ENCODE measurements at places on chromosomes 2 and 18.

DNA sequence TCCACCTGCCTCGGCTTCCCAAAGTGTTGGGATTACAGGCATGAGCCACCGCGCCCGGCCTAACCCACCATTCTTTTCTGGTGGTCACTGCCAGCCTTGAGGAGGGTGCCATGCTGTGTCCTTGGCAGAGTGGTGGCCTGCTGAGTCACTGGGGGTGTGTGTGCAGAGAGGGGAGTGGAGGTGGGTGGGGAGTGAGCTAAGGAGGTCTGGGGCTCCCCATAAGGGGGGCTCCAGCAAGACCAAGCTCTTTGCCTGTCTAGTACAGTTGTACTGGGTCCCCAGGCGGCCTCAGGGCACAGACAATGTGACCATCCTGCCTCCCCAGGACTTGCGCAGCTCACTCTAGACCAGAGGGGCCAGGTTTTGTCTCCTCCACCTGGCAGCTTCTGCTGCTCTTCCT lies 36.1 kb downstream of the LAMA3 start:
- no peak for DNase-seq

GRCh38 chr2:186780701-186781316 lies 68.2 kb downstream of the ZSWIM2 start:
- peak; percentile 53 for DNase-seq

- no peak for DNase-seq
Observed at GRCh38 chr2:84880645-84881521, at the start of gene TRABD2A. TSS of gene TRABD2A (minus strand) at chr2:84881084. CDS start at chr2:84881039, 45 bp downstream.

- no peak for DNase-seq
Observed at GRCh38 chr18:49616618-49617328, 54.9 kb downstream of the LIPG start.

DNA sequence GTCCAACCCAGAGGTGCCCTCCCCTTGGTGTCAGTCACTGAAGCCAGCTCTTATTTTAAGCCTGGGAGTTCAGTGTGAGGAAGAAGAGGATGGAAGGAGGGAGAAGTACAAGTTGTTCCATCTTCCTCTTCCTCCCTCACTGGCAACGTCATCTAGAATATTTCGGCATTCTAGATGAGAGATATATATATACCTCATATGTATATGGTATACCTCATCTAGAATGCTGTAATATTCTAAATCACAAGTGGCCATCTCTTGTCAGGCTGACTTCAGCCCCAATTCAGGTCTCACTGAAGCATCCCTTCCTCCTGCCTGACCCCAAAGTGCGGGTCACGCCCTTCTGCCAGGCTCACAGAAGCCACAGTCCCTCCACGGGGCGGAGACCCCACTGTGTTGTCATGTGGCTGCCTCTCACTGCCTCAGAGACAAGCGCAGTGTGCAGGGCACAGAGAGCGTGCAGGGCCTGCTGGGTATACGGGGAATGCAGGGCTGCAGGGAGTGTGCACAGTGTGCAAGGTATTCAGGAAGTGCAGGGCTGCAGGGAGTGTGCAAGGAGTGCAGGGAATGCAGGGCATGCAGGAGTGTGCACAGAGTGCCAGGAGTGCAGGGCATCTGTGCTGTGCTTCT lies 32.8 kb upstream of the B3GNT7 start:
- no peak for DNase-seq

DNA sequence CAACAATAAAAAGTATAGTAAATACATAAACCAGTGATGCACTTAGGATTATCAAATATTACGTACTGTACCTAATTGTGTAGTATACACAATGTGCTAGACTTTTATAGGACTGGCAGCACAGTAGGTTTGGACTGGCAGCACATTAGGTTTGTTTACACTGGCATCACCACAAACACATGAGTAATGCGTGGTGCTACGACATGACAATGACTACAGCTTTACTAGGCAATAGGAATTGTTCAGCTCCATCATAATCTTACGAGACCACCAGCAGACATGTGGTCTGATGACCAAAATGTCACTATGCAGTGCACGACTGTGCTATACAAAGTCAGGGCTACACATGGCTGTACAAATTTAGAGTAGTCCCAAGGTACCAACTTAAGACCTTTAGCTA lies 2.3 kb downstream of the MBOAT2 start:
- DNase-seq, result peak; percentile 89

GRCh38 chr2:150625303-150625702 lies 137.8 kb upstream of the RND3 start:
- no peak for DNase-seq

- DNase-seq, result no peak
Observed at GRCh38 chr18:60003610-60004185, 103.9 kb downstream of the PMAIP1 start.

DNA sequence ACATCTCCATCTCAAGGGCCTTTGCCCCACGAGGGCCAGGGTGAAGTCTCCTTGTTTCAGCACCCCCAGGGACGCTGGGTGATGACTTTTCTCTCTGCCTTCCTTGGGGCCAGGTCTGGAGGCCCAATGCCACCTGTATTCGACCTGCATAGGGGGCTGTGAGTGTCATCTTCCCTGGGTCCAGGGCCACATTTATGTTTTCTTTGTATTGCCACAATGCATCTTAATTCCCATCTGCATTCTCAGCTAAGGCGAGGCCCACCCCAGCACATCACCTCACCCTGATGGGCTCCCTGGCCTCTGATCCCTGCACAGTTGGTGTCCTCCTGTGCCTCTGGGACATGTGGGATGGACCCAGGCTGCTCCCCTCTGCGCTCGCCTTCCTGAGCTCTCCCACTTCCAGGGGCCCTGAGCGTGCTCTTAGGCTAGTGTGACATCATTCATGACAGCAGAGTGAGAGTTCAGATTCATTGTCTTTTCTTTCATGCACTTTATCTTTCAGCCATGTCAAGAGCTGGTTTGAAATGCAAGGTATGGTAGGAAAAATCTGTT lies 122.0 kb upstream of the COPS8 start:
- DNase-seq, result no peak

DNA sequence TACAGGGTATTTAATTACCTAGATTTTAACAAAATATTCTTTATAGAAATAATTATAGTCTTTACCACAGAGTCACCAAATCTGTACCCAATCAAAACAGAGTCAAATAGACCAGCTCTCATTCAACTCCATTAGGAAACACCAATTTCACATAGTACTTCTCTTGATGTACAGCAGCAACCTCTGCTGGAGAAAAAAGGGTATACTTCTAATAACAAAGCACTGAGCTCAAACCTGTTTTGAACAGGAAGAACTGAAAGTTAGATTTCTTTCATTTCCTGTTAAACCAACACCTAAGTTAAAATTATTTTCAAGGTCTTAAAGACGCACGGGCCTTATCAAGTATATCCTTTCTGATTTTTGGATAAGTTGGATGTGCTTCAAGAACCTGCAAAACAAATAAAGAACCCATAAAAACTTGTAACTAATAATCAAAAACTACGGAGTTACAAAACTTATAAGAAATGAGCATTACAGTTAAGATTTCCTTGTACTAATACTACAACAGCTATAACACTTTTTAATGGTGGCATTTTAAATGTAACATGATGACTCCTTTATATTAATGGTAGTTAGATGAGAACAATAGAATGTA lies 79.0 kb downstream of the TTC21B start:
- DNase-seq, result no peak

GRCh38 chr2:104855221-104856085 lies 1.5 kb downstream of the POU3F3 start:
- DNase-seq, result no peak

GRCh38 chr18:23833714-23834113 lies 144.5 kb downstream of the LAMA3 start:
- DNase-seq, result no peak

GRCh38 chr18:9877655-9878014 lies 8.1 kb upstream of the TXNDC2 start:
- no peak for DNase-seq

DNA sequence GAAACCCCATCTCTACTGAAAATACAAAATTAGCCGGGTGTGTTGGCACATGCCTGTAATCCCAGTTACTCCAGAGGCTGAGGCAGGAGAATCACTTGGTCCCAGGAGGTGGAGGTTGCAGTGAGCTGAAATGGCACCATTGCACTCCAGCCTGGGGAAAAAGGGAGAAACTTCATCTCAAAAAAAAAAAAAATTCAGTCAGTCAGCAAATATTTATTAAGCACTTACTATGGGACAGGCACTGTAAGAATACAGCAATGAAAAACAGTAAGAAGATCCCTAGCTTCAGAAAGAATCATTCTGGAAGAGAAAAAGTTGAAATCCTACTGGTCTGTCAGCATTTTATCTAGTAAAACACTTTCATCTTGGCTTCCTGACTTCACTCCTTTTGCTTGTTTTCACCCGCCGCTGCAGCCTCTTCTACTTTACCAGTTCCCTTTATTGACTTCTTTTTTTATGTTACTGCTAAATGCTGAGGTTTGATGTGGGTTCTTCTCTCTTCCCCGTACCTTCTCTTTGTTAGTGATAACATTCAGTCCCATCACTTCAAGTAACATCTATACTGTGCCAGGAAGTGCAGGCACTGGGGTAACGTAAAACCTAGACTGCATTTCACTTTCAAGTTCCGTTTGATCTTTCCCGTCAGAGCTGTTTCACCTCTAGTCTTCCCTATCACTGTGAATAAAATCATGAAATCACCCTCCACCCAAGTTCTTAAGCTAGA lies 10.8 kb upstream of the TAF4B start:
- DNase-seq, result no peak

- DNase-seq, result no peak
Observed at GRCh38 chr2:103738606-103739005, 976.8 kb downstream of the TMEM182 start.

DNA sequence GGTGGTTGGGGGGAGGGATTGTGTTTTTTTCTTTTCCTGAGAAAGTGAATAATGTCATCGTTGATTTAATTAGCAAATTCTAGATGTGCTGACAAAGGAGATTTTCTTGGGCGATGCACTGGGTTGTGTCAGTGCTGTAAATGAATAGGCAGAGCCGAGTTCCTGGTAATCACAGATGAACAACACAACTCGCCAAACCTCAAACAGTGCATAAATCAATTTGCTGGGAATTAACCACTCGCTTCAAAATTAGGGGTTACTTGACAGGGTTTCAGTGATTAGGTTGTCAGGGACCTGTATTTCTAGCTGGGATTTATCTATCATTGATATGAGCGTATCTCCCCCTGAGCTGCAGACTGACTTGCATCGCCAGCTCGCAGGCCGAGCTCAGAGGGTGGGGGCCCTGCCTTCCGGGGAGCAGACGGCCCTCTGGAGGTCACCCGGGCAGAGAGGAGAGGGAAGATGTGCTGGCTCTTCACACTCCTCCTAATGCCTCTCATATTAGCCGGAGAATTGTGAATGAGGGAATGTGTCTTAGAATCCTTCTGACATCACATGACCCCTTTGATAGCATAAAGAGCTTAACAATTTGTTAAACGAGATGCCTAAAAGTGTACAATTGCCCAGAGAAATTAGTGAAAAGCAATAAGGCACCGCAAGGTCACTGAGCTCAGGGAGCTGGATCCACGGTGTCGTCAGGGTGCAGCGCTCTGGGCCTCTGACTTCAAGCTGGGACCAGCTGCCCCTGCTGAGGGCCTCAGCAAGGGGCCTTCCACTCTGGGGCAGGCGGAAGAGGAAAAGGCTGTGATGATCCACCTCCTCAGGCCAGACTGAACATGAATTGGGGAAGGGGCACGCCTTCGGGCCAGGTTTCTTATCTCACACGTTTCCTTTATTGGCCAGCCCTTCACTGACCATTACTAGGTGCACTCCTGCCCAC lies 48.9 kb downstream of the SMIM21 start:
- DNase-seq, result no peak

- DNase-seq, result no peak
Observed at GRCh38 chr2:218186876-218187275, 20.1 kb upstream of the CXCR1 start.

Data from PC-9 (cell line).